ENCODE measurements at places on chromosomes 6 and 20.

DNA sequence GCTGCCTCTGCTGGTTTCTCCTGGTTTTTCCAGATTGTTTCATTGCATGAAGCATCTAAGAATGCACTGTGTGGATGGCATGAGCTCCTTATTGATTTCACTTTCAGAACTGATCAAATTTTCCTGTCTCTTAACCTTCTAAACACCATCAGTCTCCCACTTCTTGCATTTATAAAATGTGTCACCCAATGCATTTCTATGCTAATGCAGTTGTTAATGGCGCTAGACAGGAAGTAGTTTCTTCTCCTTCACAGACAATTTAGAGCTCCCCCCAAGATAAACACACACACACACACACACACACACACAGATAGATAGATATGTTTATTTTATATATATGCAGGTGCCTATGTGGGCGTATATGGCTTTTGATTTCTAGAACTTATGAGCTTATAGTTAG lies 45.6 kb upstream of the FOXA2 start:
- no peak for DNase-seq

DNA sequence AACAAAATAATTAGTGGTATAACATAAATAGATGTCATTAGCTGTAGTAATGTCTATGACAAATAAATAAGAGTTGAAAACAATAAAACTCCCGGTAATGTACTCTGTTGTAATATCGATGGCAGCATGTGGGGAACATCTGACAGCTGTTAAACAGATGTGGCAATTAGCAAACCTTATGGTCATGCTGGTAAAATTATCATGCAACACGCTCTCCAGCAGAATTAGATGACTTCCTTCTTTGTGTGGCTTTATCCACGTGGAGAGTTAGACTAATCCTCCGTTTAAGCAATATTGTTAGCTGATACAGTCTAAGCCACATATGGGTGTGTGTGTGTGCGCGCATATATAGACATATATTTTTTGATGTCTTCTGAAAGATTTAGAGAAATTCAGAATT lies 77.7 kb upstream of the ZFP64 start:
- DNase-seq = no peak

- DNase-seq = no peak
Measured at GRCh38 chr6:252775-253535, 39.3 kb upstream of the DUSP22 start.

DNA sequence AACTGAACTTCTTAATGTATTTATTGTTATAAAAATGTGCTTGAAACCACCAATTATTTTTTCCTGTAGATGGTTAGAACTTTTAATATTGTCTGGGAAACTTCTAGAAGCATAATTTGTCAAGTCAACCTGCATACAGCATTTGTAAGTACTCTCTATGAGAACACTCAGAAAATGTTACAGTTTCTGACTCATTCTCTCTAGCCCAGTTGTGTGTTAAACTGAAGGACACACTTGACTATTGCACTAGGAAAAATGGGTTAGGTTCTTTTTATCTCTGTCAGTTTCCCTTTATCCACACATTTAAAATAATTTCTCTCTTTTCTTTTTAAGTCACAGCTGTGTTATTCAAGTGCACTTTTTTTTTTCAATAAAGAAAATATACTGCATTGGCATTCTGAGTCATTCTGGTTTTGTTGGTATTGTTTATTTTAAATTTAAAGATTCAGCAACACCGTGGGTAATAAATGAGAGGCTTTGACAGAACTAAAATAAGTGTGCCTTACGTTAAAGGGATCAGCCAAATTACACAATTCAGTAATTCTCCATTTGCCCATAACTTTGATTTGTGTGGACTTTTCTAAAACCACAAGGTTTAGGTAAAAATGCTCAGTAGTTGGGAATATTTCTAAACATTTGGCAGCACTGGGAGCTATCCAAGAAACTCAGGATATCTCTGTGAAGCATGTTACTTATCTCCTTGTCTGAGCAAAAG lies 50.7 kb downstream of the OPN5 start:
- no peak for DNase-seq

DNA sequence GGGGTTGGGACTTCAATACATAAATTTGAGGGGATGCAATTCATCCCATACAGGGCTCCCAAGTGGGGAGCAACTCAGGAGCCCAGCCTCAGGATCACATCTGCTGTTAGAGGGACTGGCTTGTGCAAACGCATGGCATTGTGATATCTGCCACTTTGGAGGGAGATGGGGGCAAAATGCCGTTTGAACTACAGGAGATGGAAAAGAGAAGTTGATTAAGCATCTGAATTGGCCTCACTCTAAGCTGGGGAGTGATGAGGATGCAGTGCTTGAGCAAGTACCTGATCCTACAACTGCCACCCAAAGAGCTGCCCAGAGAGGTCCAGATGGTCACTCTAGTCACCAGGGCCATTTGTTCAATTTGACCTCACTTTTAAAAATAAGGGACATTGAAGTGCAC lies 2.0 kb downstream of the LY86 start:
- DNase-seq = no peak

GRCh38 chr6:3875486-3875885 lies 26.3 kb downstream of the FAM50B start:
- DNase-seq = no peak

DNA sequence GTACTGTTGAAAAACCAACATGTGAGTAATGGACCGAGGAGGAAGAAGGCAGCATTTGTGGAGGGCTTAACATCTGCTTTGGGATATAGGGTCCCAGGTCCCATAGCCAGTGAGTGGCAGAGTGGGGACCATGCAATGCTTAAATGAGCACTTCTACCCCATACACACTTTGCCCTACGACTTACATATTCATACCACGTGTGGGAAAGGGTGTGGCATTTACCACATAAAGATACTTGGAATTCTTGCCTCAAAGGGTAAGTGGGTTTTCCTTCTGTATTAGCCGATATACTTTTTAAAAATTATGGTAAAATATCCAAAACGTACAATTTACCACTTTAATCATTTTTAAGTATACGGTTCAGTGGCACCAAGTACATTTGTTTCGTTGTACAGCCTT lies 199.3 kb downstream of the BACH2 start:
- no peak for DNase-seq

GRCh38 chr20:43140726-43141125 lies 49.0 kb downstream of the PTPRT start:
- DNase-seq = no peak

- no peak for DNase-seq
Measured at GRCh38 chr6:161727083-161727833, 453.4 kb upstream of the AGPAT4 start.

DNA sequence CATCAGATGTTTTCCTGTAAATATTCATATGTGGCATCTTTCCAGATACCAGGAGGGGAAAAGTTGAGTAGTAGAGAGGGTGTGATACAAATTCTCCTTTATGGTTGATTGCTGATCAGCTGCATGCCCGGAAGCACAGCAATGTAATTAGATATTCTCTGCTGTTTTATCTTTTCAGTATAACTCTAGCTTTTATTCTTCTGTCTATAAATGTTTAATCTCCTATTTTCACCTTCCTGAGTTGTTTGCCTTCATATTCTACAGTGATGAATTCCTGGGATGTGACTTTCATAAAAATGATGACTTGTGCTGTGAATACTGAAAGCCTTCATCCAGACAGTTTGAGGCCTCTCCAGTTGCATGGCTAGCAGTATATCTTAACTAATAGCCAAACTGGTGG lies 53.7 kb downstream of the SH3BGRL2 start:
- DNase-seq = no peak

DNA sequence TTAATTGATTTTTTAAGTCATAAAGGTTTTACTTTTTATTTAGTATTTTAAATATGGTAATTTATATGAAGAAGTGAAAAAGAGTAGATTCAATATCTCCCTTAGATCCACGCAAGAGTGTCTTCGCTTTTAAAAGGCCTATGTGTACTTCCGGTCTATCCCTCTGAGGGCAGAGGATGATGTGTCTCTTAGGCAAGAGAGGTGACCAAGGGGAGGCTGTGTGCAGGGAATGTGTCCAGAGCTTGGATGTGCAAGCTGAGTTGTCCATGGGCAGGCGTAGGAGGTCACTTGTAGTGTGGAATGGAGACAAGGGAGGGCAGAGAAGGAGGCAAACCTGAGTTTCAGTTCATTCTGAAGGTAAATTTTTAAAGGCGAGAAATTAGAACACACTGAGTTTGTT lies 113.9 kb downstream of the CRYBG1 start:
- no peak for DNase-seq
